ENCODE measurements at places on chromosomes 6 and 20.

DNA sequence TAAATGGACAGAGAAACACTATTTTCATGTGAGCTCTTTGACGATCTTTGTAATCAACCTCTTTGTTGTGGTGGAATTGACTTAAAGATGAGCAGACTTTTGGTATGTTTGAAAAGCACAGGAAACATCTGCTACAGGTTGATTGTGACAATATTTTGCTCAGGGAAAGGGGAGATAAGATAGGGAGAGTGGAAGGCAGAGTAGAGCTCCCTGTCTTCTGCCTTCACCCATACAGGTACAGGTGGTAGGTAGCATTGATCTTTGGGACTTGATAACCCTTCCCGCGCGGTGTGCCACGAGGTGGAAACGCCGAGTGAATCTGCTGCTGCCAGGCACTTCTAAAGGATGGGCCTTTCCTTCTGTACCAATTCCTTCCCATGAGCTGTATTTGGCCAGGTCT, 183.6 kb downstream of the UTRN start:
- DNase-seq, result no peak

- DNase-seq, result peak; percentile 58
Measured at GRCh38 chr6:44177691-44178423, 19.2 kb downstream of the CAPN11 start.

- DNase-seq, result peak; percentile 61
Measured at GRCh38 chr6:7650878-7651277, 60.9 kb downstream of the SNRNP48 start.

GRCh38 chr6:105587349-105588122, 184.7 kb upstream of the PREP start:
- peak; percentile 80 for DNase-seq

DNA sequence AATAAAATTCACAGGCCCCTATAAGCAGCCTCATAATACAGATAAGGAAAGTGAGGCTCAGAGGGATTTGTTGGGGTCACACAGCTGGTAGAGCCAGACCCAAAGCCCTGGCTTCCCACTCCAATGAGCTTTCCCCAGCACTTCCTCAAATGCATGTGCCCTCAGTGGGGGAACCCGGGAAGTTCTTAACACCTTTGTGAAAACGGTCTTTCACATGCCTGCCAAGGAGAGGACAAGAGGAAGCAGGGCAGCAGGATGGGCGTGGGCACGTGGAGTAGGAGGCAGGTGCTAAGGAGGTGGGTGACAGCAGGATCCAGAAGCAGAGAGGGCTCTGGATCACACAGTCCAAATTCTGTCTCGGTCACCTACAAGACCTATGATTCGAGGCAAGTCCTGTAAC, 598 bp downstream of the PI16 start:
- no peak for DNase-seq

- no peak for DNase-seq
Measured at GRCh38 chr6:141199074-141199473, 933.7 kb upstream of the GJE1 start.

GRCh38 chr6:49570474-49571079, 20.1 kb downstream of the C6orf141 start:
- no peak for DNase-seq

GRCh38 chr6:68158256-68158655, 476.8 kb upstream of the ADGRB3 start:
- no peak for DNase-seq

- peak; percentile 57 for DNase-seq
Measured at GRCh38 chr6:75526502-75527127, 33.0 kb upstream of the FILIP1 start.

- no peak for DNase-seq
Measured at GRCh38 chr6:26016963-26017631, 54.5 kb downstream of the TRIM38 start.

- DNase-seq, result peak; percentile 99
Measured at GRCh38 chr6:11770546-11771466, 7.8 kb downstream of the ADTRP start.

- no peak for DNase-seq
Measured at GRCh38 chr20:1371202-1371782, 21.6 kb downstream of the FKBP1A start.

GRCh38 chr6:3037638-3038365, 30.5 kb upstream of the RIPK1 start:
- DNase-seq, result no peak

DNA sequence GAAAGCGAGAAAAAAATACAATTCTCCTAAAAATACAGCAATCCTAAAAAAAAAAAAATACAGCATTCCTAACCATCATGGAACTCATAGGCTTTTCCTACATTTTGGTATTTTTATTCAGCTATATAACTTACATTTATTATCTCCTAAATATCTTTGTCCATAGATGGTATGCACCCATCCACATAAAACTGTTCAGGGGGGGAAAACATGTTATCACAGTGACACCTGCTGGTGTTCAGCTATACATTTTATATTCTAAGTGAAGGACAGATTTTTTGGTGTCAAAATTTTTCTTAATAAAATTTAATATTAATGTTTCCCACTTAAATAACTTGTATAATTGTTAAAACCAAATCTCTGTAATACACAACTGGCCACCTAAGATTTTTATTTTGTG, 58.0 kb downstream of the BLOC1S5 start:
- DNase-seq, result no peak

DNA sequence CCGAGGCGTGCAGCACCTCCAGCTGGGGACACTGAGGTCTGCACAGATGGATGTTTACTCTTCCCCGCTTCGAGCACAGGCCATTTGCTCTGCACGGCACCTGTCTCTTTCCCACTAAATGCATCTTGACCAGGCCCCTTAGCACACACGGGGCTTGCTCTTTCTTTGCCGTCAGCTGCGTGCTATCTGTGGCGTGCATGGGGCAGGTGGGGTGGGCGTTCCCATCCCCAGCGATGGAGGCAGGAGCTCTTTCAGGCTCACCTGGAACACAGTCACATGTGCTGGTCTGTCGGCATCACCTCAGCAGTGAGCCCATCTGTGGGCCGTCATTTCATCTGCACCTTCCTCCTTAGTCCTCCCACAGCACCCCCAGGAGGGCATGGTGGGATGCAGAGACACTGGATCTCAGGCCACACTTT, 35.1 kb downstream of the RBM38 start:
- DNase-seq, result no peak

- DNase-seq, result no peak
Measured at GRCh38 chr6:9173229-9173628, 737.9 kb upstream of the SLC35B3 start.

GRCh38 chr20:62614961-62615680, 27.2 kb upstream of the SLCO4A1 start:
- no peak for DNase-seq

DNA sequence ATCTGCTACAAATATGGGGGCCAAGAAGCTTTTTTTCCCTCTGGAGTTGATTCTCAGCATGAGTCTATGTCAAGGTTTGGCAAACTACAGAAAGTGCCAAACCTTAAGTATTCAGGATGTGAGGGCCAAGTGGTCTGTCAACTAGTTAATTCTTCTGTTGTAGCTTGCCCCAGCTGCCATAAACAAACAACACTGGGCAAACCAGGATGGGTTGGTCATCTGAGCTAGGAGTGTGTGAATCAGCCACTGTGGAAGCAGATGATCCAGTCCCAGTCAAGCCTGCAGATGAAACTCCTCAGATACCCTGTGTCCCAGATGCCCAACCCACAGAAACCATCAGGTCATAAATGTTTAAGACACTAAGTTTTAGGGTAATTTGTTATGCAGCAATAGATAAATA, 103.0 kb upstream of the MOCS1 start:
- no peak for DNase-seq

DNA sequence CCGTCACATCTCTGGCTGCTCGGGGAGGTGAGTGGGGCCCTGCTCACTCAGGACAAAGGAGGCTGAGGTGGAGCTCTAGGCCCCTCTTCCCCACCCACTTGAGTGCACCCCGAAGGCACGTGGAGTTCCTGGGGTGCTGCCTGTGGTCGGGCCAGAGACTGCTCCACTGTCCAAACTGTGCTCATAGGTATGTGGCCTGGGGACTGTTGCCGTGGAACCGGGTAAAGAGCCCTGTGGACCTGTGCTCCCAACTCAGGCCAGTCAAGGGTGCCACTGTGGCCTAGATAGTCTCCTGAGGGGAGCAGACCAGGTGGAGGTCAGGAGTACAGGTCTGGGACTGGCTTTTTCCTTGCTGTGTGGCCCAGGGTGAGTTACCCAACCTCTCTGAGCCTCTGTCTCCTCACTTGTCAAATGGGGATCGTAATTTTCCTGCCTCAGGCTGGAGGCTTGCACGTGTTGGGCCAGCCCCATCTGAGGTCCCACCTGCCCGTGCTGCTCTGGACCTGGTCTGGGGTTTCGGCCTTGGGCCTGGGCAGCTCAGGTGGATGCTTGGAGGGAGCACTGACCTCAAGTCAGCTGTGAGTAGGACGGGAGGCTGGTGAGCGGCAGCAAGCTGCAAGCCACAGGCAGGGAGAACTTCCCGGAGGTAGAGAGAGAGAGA, 12.4 kb upstream of the NPBWR2 start:
- DNase-seq, result no peak

DNA sequence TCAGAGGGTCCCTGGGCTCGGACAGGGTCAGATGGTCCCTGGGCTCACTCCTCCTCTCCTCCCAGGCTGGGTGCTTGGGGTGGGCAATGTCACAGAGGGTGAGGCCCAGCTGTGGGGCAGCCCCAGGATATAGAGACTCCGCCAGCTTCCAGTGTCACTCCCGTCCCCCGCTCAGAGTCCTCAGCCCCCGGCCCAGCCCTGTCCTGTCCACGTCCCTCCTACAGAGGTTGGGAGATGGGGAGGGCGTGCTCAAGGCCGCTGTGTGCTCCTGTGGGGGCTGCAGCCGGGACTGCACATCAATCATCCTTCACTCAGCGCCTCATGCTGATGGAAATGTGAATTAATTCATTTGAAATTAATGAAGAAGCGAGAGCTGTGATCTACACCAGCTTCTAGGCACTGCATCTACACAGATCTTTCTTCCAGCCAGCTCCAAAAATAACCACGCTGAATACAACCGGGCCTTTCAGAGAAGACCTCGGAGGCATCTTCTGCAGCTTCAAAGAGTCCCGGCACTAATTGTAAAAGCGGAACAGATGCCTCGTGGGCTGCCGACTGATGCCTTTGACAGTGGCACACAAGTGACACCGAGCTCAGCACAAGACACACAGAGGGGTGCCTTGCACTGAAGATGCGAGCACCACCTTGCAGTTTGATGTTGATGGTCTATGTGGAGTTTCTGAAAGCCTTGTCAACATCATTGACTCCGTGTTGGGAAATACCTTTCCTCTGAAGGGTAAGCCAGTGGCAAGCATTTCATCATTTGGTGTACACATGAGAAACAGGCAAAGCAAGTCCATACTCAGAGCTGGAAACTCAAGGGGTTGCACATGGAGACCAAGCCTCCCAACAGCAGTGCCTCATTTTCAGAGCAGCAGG, 39.3 kb downstream of the DACT2 start:
- no peak for DNase-seq

GRCh38 chr20:5491455-5491854, 174.7 kb upstream of the PROKR2 start:
- DNase-seq, result no peak

- no peak for DNase-seq
Measured at GRCh38 chr6:150878347-150879213, 13.1 kb downstream of the MTHFD1L start.

- no peak for DNase-seq
Measured at GRCh38 chr6:158631678-158632537, 12.6 kb downstream of the DYNLT1 start.

- DNase-seq, result no peak
Measured at GRCh38 chr20:50406610-50407136, 103.5 kb upstream of the PTPN1 start.

- DNase-seq, result no peak
Measured at GRCh38 chr20:1661542-1662299, 4.1 kb upstream of the SIRPG start.

- no peak for DNase-seq
Measured at GRCh38 chr6:113291751-113292445, 565.2 kb upstream of the MARCKS start.

DNA sequence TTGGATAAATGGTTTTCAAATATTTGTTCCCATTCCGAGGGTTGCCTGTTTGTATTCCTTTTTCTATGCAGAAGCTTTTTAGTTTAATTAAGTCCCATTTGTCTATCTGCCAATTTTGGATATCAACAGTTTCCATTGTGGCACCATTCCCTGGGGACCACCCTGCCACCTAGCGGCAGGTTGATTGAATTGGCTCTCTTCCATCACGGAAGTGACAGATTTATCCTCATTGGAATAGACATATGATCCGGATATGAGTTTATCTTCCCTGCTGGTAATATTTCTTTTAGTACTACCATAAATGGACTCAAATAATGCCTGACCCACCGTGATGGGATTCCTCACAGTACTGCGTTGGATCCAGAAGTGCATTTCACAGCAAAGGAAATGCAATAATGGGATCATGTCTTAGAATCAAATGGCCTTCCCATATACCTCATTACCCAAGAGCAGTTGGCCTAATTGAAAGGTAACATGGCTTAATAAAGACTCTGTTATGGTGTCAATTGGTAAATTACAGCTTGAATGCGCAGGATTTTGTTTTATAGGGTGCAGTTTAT, 327.0 kb downstream of the BMP2 start:
- DNase-seq, result no peak

DNA sequence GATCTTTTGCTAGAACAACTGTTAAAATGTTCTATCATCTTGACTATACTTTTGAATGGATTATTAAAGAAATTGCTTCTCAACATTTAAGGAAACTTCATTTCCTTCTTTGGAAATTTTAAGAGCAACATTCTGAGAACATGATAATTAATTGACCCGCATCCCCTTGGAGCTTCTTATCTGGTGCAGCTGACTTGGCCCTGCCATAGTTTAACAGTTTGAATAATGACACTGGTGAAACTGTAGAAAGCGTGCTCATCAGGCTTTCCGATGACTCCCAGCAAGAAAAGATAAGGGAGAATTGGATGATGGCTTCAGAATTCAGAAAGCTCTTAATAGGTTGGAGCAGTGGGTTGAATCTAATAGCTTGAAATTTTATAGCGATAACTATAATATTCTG, 38.1 kb downstream of the SNX9 start:
- no peak for DNase-seq

GRCh38 chr20:45850238-45850637, 7.0 kb downstream of the ACOT8 start:
- DNase-seq, result no peak

- no peak for DNase-seq
Measured at GRCh38 chr6:167244064-167244960, 46.8 kb upstream of the UNC93A start.

DNA sequence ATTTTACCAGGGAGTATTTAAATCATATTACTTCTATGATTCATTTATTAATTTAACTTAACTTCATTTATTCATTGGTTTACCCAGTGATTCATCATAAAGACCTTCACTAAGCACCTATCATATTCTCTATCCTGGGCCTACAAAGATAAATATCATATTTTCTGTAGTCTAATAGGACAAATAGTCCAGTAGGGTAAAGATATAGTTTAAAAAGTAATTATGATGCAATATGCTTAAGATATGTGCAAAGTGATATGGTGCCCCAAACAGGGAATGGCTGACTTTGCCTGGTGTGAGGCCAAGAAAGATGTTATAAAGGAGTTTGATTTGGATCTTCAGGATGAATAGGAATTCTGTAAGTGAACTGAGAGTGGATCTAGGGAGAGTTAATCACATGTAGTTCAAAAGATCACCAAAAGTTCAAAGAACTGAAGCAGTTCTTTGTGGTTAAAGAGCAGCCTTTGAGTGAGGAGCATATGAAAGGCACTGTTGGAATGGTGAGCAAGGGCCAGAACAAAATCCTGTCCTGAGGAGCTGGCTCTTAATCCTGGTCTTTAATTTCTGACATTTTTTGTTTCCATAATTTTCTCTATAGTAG, 45.5 kb downstream of the MLIP start:
- DNase-seq, result no peak
